NCI-H1105 treated with DMSO at 0.1 percent for 48 hours (cell line): ENCODE measurements at places on chromosomes 5 and 9.

- no peak for DNase-seq
Observed at GRCh38 chr9:128286440-128286839, 10.4 kb downstream of the SWI5 start.

- DNase-seq, result no peak
Observed at GRCh38 chr5:143231973-143232812, 171.3 kb downstream of the NR3C1 start.

- DNase-seq, result no peak
Observed at GRCh38 chr5:167726642-167727041, 564.8 kb upstream of the WWC1 start.

- DNase-seq, result no peak
Observed at GRCh38 chr9:99031319-99031718, 73.6 kb upstream of the TGFBR1 start.

- DNase-seq, result peak; percentile 10
Observed at GRCh38 chr9:96450613-96451528, 902 bp downstream of the HABP4 start.

- DNase-seq, result no peak
Observed at GRCh38 chr5:143204474-143205246, 198.8 kb downstream of the NR3C1 start.

GRCh38 chr5:126511961-126512360 lies 83.1 kb downstream of the ALDH7A1 start:
- no peak for DNase-seq

DNA sequence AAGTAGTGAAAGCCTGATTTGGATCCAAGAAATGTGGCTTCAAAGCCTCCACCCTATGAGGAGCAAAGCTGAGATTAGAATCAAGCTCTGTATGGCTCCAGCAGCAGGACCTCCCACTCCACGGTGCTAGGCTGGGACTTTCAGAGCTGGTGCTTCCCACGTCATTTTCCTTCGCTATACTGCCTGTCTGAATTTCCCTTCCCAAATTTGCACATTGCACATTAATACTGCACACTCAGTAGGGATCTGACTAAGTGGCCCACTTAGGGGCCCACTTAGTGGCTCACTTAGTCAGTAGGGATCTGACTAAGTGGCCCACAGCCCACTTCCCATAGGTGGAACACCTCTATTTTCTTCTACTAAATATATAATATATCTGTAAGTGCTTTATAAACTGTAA lies 14.1 kb upstream of the SPDL1 start:
- DNase-seq, result no peak

GRCh38 chr5:36755920-36756488 lies 120.6 kb upstream of the NIPBL start:
- DNase-seq, result no peak

- DNase-seq, result no peak
Observed at GRCh38 chr9:12014488-12014887, 678.7 kb upstream of the TYRP1 start.

DNA sequence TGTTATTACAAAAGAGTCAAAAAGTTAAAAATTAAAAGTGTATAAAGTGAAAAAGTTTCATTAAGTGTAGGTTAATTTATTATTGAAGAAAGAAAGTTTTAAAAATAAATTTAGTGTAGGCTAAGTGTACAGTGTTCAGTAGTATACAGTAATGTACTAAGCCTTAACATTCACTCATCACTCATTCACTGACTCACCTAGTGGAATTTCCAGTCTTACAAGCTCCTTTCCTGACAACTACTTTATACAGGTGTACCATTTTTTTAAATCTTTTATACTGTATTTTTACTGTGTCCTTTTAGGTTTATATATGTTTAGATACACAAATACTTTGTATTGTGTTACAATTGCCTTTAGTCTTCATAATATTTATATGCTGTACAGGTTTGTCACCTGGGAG lies 530.2 kb upstream of the FAM174A start:
- DNase-seq, result no peak

- no peak for DNase-seq
Observed at GRCh38 chr5:17732351-17732923, 98.2 kb downstream of the TAF11L14 start.

DNA sequence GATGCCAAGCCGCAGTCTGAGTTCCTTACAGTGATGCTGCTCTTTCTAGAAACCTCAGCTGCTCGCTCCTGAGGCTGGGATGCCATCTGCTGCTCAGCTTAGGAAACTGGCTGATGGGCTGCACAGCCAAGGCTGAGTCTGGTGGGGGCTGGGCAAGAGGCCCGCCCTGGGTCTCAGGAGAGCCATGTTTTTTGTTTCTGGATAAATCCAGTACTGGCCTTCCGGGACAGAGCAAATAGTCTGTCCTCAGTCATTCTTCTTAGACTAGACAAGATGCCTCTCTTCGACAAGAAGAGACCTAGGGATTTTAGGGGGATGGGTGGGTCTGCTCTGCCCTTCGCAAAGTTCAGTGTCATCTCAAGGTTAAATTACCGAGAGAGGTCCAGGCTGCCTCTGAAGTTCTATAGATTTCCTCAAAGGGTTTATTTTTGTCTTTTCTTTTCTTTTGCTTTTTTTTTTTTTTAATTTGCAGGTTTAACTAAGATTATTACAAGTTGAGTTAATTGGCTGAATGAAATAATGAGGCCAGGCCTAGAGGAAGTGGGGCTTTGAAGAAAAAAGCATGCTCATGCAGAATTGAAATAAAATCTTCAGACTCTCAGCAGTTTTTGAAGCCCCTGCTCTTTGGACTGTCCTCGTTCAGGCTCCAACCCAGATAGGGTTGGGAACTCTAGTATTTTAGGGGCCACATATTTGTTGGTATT lies 30.6 kb upstream of the MATR3 start:
- peak; percentile 63 for DNase-seq

- peak; percentile 61 for DNase-seq
Observed at GRCh38 chr9:132507670-132508469, 74.5 kb upstream of the BARHL1 start.

GRCh38 chr5:54996466-54996865 lies 11.1 kb upstream of the ESM1 start:
- no peak for DNase-seq

GRCh38 chr5:72760259-72760658 lies 56.2 kb upstream of the TNPO1 start:
- DNase-seq, result no peak

- no peak for DNase-seq
Observed at GRCh38 chr5:100861148-100861547, 41.9 kb downstream of the ST8SIA4 start.

- DNase-seq, result no peak
Observed at GRCh38 chr9:2041736-2042135, 26.6 kb downstream of the SMARCA2 start.

- no peak for DNase-seq
Observed at GRCh38 chr5:761854-762710, 22.4 kb downstream of the ZDHHC11B start.

DNA sequence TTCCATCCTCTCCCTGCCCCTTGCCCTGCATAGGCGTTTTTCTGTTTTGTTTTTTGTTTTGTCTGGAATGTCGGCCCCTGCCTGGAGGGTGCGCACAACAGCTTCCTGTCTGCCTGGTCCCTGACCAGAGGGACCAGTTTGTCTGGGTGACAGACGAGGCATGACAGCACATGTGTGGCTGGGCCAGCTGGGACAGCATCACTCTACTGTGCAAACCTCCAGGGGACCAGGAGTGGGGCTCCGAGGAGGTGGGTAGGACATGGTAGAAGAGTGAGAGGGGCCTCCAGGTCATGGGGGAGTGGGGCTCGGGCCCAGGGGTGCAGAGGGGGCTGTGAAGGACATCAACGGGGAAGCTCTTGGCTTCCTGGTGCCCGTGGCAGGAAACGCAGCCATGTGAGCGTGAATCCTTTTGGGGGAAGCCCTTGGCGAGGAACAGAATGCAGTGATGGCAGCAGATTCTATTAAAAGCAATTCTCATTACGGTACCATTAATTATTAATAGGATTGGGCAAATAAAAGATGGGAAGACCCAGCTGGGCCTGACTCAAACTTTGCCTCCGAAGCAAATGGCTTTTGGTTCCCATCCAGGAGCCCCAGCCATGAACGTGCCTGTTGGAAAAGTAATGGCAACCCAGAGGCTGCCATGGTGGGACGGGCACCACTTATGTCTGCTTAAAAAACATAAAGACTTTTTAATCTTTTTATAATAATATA lies 184.4 kb upstream of the IER5L start:
- DNase-seq, result no peak

DNA sequence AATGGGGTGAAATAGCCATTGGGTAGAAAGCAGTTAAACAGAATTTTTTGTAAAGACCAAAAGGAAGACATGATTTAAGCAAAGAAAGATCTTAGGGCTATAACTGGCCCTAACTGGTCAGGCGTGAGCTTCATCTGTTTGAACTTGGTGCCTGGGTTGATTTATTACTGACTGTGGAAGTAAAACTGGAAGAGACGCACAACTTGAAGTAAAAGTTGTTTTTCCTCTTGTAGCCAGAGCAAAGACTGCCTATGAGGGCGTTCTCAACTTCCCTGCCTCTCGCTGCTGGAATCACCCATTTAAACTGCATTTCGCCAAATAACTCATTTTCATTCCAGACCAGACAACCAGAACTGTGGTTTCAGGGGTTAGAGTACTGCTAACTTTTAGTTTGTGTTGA lies 1.5 kb downstream of the THBS4 start:
- DNase-seq, result no peak

DNA sequence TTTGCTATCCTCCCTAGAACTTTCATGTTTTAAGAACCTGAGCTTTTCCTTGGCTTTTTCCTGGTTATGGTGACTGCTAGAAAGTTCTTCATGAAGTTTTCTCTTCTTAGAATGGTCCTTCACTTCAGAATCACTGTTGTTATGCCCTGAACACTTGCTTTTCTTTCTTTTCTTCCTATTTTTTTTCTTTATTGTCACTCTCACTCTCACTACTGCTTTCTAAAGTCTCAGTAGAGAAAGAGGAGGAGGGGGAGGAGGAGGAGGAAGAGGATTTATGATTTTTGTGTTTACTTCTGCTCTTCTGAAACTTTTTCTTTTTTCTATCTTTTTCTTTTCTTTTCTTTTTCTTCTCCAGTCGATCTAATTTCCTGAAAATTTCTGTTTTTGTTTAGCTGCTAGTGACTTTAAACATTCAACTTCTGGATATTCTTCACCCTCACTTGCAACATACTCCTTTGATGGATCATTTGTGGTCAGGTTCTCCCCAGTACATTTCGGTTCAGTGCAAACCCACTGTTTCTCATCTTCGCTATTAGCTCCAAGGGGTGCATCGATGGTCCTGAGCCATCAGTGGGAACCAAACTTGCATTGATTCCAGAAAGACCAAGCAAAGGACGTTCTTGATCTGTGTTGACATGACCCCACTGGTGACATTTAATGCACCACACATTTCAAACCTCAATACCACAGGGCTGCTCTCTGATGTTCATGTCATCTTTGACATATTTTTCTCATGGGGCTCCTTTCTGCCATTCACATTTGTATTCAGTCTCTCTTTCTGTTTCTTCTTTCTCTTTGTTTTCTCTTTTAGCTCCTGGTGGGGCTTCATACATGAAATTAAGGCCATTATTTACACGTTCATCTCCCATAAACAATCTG lies 81.6 kb upstream of the HAND1 start:
- DNase-seq, result no peak

DNA sequence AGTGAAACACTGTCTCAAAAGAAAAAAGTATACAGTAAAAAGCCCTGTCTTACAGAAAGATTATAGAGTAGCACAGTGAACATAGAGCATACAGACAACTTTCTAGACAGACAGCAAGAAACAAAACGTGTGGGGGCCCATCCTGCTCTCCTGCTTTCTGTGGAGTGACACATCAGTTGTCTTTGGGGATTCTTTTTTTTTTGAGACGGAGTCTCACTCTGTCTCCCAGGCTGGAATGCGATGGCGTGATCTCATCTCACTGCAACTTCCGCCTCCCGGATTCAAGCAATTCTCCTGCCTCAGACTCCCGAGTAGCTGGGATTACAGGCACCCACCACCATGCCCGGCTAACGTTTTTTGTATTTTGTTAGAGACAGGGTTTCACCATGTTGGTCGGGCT lies 14.9 kb downstream of the CDHR2 start:
- no peak for DNase-seq

GRCh38 chr5:118466418-118466817 lies 521.9 kb downstream of the DTWD2 start:
- DNase-seq, result no peak

- DNase-seq, result no peak
Observed at GRCh38 chr5:68460147-68460798, 244.7 kb downstream of the PIK3R1 start.

DNA sequence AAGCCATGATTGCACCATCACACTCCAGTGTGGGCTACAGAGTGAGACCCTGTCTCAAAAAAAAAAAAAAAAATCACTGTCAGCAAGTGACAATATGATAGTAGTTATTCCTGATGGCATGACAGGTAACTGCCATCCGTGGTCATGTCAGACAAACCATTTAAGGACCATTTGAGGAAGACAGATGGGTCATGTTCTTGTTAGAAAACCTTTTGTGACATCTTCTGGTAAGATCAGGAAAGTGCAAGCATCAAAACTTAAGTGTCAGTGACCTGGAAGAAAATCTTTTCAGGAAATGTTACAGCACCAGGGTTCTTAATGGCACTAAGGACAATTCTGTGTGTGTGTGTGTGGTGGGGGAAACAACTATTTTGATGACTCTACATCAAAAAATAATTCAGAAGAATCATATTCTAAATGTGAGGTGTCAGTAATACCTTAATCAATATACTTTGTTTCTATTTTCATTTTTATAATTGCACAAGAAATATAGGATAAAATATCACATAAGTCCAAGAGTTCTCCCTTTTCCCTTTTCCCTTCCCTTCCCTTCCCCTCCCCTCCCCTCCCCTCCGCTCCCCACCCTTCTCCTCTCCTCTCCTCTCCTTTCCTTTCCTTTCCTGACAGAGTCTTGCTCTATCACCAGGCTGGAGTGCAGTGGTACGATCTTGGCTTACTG lies 17.8 kb downstream of the SLC38A9 start:
- DNase-seq, result peak; percentile 15

- DNase-seq, result no peak
Observed at GRCh38 chr5:131381777-131382176, 117.9 kb downstream of the CDC42SE2 start.

DNA sequence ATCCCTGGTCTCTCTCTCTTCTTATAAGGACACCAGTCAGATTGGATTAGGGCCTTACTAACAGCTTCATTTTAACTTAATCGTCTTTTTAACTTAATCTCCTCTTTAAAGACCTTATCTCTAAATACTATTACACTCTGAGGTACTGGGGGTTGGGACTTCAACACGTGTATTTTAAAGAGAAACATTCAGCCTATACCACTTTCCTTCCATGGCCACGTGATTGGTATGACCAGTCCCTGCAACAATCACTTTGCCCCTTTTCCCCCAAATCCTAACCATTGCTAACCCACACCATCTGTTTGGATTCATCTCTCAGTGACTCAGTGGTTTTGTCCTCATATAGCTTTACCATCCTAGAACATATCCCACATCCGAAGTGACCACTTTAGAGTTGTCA lies 3.8 kb upstream of the MAN2A1 start:
- no peak for DNase-seq

GRCh38 chr5:151793358-151793757 lies 21.6 kb downstream of the G3BP1 start:
- DNase-seq, result no peak

GRCh38 chr9:69136779-69137178 lies 37.3 kb upstream of the TJP2 start:
- DNase-seq, result no peak

- DNase-seq, result no peak
Observed at GRCh38 chr9:129343424-129344375, 165.6 kb upstream of the IER5L start.

GRCh38 chr5:65338606-65339151 lies 143.0 kb downstream of the ADAMTS6 start:
- DNase-seq, result no peak
